Activated CD8-positive, alpha-beta memory T cell treated with anti-CD3 and anti-CD28 coated beads, Interleukin-2, amount 50 U/mL, for 4 hours (primary cell): ENCODE measurements at places on chromosomes 2 and 18.

DNA sequence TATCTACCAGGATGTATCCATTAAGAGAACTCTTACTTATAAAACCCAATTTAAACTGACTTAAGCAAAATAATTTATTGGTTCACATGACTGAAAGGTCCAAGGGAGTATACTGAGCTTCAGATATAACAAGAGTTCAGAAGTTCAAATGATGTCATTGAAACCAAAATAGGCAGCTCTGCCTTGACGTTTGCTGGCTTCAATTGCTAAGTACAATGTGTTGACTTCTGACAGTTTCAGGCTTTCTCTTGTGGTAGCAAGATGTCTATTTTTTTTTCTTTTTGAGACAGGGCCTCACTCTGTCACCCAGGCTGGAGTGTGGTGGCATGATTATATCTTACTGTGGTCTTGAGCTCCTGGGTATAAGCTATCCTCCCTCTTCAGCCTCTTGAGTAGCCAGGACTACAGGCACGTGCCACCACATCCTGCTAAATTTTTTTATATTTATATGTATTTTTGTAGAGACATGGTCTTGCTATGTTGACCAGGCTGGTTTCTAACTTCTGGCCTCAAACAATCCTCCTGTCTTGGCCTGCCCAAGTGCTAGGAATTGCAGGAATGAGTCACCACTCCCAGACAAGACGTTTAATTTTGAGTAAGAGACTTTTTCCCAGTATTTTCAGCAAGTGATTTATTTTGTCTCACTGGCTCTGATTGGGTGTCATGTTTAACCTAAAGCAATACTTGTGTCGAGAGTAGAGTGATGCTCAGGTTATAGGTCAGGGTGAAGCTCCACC is 184.8 kb downstream of the NR4A2 start:
- no peak for DNase-seq

DNA sequence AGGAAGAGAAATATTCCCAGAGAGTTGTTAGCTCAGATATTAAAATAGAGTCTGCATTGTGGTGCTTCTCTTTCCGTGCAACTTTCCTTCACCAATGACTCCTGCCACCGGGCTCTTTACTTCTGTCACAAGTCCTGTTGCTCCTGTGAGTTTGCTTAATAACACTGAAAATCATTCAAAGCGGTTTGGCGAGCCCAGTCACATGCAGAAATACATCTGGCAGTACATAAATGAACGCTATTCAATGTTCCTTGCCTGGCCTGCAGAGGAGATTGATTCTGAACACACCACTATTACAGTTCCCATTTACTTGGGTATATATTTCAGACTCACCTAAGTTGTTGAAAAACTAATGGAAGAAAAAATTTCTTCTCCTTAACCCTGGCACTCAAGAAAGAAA is 276.6 kb downstream of the ZNF521 start:
- no peak for DNase-seq

DNA sequence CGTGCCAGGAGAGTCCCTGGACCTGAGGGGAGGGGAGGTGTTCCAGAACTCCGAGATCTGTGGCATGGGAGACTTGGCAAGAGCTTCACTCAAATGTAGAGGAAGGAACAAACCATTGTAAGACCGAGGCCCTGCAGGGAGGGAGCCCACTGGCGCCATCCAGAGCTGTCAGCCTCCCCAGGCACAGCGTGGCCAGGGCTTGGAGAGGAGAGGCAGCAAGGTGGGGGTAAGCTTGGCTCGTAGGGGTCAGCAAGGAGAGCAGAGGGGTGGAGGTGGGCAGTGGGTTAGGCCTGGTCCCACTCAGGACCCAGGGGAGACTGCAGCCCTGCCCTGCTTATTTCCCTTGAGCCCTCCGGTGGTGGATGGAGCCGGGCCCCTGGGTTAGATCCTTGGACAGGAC is 3.6 kb downstream of the TMEM177 start:
- no peak for DNase-seq

DNA sequence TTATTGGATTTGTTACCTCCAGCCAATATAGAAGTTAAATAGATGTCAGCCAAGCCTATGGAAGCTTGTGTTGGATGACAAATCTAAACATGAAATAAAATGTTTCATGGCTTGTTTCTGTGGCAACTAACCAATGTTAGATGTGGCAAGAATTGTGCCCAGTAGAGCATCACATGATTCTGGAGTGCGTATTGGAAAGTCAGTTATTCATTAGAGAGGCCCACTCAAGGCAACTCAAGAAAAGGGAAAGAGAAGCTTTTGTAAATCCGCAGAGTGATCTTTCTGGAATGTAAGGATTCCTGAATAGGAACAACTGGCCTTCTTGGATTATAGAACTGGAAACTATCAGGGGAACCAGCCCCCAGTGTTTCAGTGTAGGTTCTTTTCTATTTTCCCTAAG is 162.9 kb downstream of the TMEM247 start:
- no peak for DNase-seq

GRCh38 chr2:239177325-239177724 is 223.5 kb downstream of the HDAC4 start:
- no peak for DNase-seq
